Activated T-helper 1 cell treated with anti-CD3 and anti-CD28 coated beads, Interleukin-12 subunit alpha, Interleukin-12 subunit beta, Interleukin-2, Interleukin-4 antibody, amounts not matched to agents 30 ng/mL and 10 ng/mL and 1 ng/mL, durations not matched to agents 14 hours and 24 hours and 36 hours (primary cell): ENCODE measurements at places on chromosomes 2 and 18. TPM values are rescaled to one million over a fixed set of nuclear protein-coding genes. Genes with fewer than 3 reads are reported as not detected.

The SPEG gene
- total RNA-seq = 0.13 TPM in 1 of 2 replicates, not detected in the other

The KCNG3 gene
- total RNA-seq = 0.10 and 0.12 TPM in 2 replicates

The GALNT5 gene
- total RNA-seq = not detected in 2 replicates

The CCDC142 gene
- total RNA-seq = 30.4 and 36.3 TPM in 2 replicates

The SRD5A2 gene
- not detected in 2 replicates for total RNA-seq

The HRH4 gene
- 1.7 and 1.9 TPM in 2 replicates for total RNA-seq

The COPS7B gene
- 61.1 and 62.9 TPM in 2 replicates for total RNA-seq

The CDH19 gene
- total RNA-seq = not detected in 2 replicates

GRCh38 chr18:38473535-38473934 lies 907.9 kb upstream of the CELF4 start:
- H3K36me3 ChIP-seq = no peaks in the 10 kb centered on the region
- no peaks in the 10 kb centered on the region for H3K27me3 ChIP-seq
- H3K4me3 ChIP-seq = no peak overlapping the region
- no peaks in the 10 kb centered on the region for H3K4me1 ChIP-seq
- no peak overlapping the region for H3K27ac ChIP-seq

DNA sequence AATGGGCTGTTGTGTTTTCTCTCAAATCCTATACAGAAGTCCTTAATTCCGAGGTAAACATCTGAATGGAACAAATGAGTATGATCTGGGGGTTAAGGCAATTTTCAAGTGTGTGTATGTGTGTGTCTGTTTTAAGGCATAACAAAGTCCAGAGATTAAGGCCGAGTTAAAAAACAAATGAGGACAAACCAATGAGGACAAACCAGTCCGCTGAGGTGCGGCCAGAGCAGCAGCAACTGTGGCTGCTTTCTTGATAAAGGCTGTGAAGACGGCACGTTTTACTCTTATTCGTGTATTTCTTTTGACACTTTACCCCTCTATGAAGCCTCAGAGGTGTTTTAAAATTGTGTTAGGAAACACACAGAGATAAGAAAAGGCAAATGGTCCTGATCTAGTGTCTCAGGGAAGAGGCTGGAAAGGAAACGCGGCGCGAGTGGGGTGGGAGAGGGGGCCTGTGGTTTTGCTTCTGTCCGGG lies 495 bp upstream of the GULP1 start:
- H3K27ac ChIP-seq = no peak overlapping the region
- no peak for DNase-seq
- H3K4me1 ChIP-seq = peaks cover 7% of the 10 kb centered on the region
- peaks cover 46% of the 10 kb centered on the region for H3K27me3 ChIP-seq
- no peaks in the 10 kb centered on the region for H3K36me3 ChIP-seq

DNA sequence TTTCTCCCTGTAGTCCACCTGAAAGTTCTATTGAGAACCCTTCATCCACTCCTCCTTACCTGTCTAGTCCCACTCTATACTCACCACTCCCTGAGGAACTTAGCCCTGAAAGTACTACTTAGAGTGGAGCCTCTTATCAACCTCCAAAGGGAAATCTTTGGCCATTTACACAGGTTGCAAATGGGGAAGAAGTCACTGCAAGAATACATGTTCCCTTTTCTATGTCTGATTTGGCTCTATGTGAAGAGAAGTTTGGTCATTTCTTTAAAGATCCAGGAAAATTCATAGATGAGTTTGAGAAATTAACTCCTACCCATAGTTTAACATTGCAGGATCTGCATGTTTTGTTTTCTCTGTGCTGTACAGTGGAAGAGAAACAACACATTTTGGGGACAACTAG lies 22.9 kb upstream of the MGAT4A start:
- DNase-seq = no peak
- peaks cover 29% of the 10 kb centered on the region for H3K4me1 ChIP-seq
- H3K36me3 ChIP-seq = peaks cover 7% of the 10 kb centered on the region
- no peak overlapping the region for H3K27ac ChIP-seq

DNA sequence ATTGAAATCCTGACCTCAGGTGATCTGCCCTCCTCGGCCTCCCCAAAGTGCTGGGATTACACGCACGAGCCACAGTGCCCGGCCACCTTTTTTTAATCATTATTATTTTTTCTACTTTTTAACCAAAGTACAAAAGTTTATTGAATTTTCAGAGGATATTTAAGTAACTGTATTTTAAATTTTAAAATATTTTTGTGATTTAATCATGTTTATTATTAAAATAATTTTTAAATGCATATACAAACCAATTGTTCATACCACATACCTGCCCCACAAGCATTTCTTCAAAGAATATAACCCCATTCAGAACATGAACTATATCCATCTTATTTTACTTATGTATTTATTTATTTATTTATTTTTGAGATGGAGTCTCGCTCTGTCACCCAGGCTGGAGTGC lies 163.6 kb upstream of the MAP2 start:
- no peaks in the 10 kb centered on the region for H3K4me1 ChIP-seq
- no peak overlapping the region for H3K27ac ChIP-seq
- no peak for DNase-seq
- H3K27me3 ChIP-seq = no peaks in the 10 kb centered on the region
- H3K36me3 ChIP-seq = no peaks in the 10 kb centered on the region
- no peak overlapping the region for H3K4me3 ChIP-seq

- no peaks in the 10 kb centered on the region for H3K4me1 ChIP-seq
- no peak overlapping the region for H3K27ac ChIP-seq
- no peaks in the 10 kb centered on the region for H3K36me3 ChIP-seq
These were observed 31.4 kb downstream of the FHOD3 start for GRCh38 chr18:36328916-36329315.

- H3K4me1 ChIP-seq = no peaks in the 10 kb centered on the region
- H3K27me3 ChIP-seq = peaks cover 18% of the 10 kb centered on the region
- no peak overlapping the region for H3K27ac ChIP-seq
- H3K4me3 ChIP-seq = no peak overlapping the region
- DNase-seq = no peak
These were observed 16.5 kb downstream of the CNRIP1 start for GRCh38 chr2:68303033-68303901.

DNA sequence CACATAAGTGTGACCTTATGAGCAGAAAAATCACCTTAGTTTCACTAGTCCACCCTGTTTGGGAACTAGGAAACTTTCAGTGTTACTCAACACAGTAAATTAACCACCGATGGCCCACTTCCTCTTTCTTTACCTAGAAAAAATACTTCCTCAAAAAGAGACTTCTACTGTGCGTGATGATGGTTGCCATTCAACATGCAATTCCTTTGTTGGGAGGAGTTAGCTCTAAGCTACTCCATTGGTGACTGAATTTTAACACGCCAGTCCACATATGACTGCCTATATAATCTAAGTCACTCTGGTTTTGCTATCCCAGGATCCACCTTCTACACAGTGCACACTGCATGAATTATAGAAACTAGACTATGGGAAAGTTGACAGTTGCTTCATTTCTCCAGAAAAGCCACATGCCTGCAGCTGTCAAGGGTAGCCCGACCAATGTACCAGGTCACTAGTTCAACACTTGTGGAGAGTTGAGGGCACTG lies 47.8 kb upstream of the REG3G start:
- H3K36me3 ChIP-seq = no peaks in the 10 kb centered on the region
- no peak for DNase-seq
- H3K4me1 ChIP-seq = no peaks in the 10 kb centered on the region
- H3K27ac ChIP-seq = no peak overlapping the region

- H3K27me3 ChIP-seq = peaks cover 2% of the 10 kb centered on the region
- no peak for DNase-seq
- no peak overlapping the region for H3K27ac ChIP-seq
- no peaks in the 10 kb centered on the region for H3K4me1 ChIP-seq
- H3K4me3 ChIP-seq = no peak overlapping the region
These were observed 37.6 kb downstream of the PROC start for GRCh38 chr2:127455566-127456493.

GRCh38 chr18:35736696-35737095 lies 155.2 kb downstream of the GALNT1 start:
- no peak for DNase-seq
- no peaks in the 10 kb centered on the region for H3K4me1 ChIP-seq
- no peak overlapping the region for H3K27ac ChIP-seq

DNA sequence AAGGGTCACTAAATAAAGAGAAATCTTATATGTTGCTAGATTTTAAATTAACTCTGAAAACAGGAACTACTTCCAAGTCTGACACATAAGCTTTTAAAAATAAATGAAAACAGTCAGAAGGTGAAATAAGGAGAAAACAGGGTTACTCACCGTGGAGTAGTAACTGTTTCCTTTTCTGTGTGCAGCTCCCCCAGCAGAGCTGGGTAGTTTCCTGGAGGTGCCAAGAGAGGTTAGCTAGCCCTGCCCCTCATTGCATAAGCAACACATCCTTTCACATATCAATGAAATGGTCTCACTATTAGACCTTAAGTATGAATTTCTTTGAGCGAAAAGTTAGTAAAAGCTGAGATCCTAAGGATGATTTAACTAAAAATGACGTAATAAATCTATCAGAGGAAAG lies 54.0 kb upstream of the GPR75 start:
- H3K4me1 ChIP-seq = peaks cover 22% of the 10 kb centered on the region
- H3K27ac ChIP-seq = peak overlapping the region; percentile 74
- H3K4me3 ChIP-seq = no peak overlapping the region
- DNase-seq = peak; percentile 15
- peaks cover 34% of the 10 kb centered on the region for H3K36me3 ChIP-seq
